AG20443 (cell line): ENCODE measurements at places on chromosomes 5 and 9.

DNA sequence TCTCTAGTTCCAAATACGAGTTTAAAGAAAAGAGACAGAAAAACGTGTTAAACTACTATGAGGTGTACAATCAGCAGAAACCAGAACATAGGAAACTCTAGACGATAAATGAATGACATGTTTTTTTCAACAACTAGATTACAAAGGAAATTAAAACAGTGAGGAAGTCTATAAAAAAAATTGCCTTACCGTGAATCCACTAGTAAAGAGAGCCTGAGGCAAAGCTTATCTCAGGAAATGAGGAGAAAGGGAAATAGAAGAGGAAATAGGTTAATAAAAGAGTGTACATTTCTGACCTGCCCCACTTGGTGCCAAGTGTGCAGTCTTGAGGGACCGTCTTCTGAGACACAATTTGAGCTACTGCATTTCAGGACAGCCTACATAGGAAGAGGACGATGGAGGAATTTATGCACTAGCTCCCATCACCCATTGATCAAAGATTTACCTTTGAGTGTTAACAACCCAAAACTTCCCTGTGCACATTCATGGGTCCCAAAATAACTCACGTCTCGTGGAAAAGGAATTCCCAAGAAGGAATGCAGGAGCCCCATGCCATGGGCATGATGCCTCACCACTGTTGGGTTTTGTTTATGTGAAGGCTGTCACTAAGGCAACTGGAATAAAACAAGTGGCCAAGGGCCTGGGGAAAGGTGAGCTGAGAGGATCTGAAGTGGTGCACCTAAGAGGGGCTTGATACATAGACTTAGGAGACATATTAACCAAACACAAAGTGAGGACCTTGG is 53.6 kb upstream of the SLC1A3 start:
- no peak for DNase-seq

- DNase-seq = peak; percentile 99
Measured at GRCh38 chr9:136807281-136808074, at the start of gene RABL6. Gene RABL6, plus strand, starts transcription at chr9:136807948. Its CDS starts 249 bp downstream, at chr9:136808197.

DNA sequence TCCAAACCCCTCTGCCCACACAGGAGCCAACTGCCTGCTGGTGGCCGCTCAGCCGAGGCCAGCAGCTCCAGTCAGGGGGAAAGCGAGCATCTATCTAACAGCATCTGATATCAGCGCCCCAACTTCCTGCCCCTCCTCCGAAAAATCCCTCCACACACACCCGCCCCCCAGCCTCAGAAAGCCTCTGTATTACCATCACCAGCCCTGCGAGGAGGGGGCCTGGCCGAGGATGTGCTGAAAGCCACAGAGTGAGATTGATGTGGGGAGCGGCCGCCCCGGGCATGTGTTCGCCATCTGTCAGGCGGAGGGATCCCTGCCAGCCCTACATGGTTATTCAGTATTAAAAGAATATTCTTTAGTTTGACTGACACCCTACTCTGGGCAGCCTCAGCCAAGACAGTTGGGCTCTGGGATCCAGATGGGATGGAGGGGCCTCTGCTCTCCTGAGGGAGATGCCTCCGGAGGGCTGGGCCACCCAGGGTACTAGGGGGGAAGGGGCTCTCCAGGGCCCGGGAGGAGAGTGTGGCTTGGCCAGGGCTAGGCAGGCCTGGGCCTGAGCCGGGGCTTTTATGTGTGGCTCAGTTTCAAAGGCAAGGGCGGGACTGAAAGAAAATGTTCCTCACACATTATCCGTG is 98.0 kb downstream of the HSD17B3 start:
- peak; percentile 35 for DNase-seq

- DNase-seq = no peak
Measured at GRCh38 chr5:151070449-151070848, 10.4 kb downstream of the TNIP1 start.

DNA sequence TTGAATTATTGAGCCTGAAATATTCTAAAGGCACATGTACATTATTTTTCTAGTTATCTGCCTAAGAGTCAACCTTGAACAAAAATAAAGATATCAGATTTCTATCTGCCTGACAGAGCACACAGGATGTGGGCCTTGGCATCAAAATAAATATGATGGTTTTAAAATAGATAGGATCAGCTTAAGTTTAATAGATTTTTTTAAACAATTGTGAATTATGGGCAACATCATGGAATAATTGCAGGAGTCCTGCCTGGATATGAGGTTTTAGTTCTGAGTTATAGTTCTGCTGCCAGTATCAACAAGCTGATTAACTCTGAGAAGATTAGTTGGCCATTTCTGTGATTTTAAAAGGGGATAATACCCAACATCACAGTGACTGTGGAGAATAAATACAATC is 107.0 kb upstream of the PCA3 start:
- no peak for DNase-seq

- peak; percentile 39 for DNase-seq
Measured at GRCh38 chr9:2158111-2158610, 143.0 kb downstream of the SMARCA2 start.

DNA sequence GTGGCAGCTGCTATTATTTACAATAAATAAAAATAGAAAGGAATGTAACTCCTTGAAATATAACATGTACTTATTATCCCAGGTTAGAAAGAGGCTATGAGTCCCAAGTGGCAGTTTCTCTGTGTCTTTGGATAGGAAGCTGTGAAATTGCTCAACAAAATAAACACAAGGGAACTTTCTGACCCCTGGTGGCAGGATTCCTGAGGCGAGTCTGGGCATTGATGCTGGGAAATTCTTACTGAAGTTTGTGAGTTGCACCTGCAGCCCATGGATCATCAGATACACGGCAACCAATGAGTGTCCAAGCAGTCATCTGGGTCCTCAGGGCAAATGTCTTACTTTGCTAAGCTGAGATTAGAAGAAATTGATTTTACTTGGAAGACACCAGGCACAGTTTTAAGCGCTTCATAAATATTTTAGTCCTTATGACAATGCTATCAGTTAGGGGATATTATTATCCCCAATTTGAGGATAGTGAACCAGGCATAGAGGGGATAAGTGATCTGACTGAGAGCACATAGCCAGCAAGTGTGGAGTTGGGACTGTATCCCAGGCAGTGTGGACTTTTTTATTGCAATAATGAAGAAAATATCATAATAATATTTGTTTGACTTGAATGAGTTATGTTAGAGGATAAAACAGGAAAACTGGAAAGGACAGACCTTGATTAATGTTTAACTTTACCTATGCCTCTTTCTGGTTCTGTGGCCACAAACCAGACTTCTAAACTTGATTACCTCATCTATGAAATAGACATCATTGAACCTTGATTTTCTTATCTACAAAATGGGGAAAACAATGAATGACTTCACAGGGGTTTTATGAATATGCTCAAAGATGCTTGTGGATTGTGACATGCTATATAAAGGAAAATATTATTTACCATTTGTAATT is 265.5 kb upstream of the ADAMTSL1 start:
- DNase-seq = peak; percentile 61

DNA sequence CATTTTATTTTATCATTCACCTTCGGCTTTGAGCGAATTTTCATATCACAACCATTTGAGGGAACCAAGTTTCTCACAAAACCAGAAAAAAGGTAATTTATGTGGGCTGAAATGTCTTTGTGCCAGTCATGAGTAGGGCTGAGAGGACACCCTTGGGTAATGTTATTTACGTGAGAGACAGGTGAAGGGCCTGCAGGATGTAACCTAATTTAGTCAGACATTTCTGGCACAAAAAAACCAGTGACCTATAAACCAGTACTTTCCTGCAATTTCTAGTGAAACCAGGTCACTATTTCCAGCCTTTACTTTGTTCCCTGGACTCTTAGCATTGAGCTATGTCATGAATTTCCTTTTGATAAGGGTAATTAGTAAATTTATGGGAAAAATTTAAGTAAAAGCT is 17.2 kb upstream of the CCDC112 start:
- no peak for DNase-seq

DNA sequence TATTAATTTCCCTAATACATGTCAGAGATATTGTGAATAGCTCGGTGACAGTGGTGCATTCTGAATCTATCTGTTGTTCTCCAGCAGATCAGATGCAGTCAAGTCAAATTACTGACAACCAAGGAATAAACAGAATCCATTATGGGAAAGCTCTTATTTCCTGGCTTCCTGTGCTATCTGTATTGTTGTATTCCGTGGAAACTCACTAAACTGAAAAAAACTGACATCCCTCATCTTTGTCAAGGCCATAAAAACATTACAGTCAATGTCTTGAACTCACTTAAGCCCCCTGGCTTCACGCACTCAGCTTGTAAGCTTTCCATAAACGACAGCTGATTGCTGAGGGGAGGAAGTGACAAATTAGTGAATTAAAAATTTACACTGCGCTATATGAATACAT is 245.9 kb downstream of the CTNND2 start:
- DNase-seq = no peak

DNA sequence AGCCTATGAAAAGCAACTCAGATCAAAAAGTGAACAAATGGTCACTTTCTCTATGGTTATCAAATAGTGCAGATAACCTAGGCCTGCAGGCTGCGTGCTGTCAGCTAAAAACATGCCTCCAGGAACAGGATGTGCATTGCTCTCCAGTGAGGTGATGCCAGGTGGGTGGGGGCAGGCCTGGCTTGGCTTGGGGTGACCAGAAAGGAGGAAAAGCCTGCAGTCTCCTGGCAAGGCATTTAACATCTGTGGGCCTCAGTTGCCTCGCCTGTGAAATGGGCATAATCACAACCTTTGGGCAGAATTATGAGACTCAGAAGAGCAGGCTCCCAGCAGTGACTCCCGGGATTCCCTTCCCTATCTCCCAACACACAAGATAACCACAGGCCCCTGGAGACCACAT is 135.9 kb downstream of the COL23A1 start:
- no peak for DNase-seq

GRCh38 chr5:78507531-78507930 is 141.0 kb downstream of the LHFPL2 start:
- DNase-seq = no peak

GRCh38 chr5:129591508-129592160 is 131.5 kb downstream of the ADAMTS19 start:
- no peak for DNase-seq

GRCh38 chr5:56130664-56131063 is 102.5 kb downstream of the ANKRD55 start:
- no peak for DNase-seq

DNA sequence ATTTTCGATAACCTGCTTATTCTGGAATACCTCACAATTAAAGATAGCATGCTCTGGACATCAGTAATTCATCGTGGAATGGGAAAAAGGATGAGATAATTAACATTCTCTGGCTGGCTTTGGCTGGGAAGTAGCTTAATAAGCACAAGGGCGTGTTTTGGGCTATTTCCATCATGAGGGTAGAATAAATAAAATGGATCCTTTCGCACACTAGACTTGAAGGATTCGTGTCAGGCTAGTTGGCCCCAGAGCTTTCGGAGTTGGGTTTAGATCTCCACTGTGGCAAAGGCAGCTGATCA is 151.2 kb upstream of the ADRA1B start:
- peak; percentile 59 for DNase-seq

- DNase-seq = no peak
Measured at GRCh38 chr5:135158314-135158697, 124.3 kb upstream of the PITX1 start.

DNA sequence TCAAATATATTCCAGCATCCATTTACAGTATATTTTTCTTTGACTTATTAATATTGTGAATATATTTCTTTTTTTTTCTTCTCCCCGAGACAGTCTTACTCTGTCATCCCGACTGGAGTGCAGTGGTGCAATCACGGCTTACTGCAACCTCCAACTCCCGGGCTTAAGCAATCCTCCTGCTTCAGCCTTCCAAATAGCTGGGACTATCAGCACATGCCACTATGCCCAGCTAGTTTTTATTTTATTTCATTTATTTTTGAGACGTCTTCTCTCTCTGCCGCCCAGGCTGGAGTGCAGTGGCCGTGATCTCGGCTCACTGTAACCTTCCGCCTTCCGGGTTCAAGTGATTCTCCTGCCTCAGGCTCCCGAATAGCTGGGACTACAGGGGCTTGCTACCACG is 7.4 kb upstream of the GLIPR2 start:
- DNase-seq = no peak

DNA sequence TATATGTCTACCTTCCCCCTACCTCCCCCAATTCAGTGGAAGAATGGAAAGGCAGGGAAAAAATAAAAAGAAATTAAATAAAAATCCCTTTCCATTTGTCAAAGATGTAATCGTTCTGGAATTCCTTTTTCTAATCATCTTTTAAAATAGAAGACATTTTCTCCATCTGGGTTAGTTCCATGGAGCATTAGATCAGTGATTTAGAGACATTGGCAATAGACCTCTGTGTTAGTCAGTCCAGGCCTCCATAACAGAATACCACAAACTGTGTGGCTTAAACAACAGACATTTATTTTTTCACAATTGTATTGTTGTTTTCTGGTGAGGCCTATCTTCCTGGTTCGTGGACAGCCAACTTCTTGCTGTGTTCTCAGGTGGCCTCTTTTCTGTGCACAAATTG is 516.6 kb upstream of the DAB2 start:
- DNase-seq = peak; percentile 14

DNA sequence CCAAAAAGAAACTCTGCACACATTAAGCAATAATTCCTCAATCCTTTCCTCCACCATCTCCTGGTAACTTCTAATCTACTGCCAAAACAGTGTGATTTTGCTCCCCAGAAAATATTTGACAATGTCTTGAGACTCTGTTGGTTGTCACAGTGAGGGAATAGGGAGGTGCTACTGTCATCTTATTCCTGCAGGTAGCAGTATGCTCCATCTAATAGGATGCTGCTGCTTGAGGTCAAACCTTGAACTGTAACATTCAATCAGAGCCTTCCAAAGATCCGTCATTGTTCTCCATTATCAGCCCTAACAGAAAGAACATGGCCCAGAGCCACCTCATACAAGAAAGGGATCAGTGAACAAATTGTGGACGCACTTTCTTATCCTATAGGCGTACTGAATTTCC is 514.7 kb upstream of the GRIN3A start:
- no peak for DNase-seq

- no peak for DNase-seq
Measured at GRCh38 chr9:73137286-73137899, 14.3 kb upstream of the ANXA1 start.

- DNase-seq = no peak
Measured at GRCh38 chr9:72139226-72139625, 10.0 kb upstream of the GDA start.

GRCh38 chr5:134451936-134452505 is 40.3 kb upstream of the CDKN2AIPNL start:
- peak; percentile 91 for DNase-seq

DNA sequence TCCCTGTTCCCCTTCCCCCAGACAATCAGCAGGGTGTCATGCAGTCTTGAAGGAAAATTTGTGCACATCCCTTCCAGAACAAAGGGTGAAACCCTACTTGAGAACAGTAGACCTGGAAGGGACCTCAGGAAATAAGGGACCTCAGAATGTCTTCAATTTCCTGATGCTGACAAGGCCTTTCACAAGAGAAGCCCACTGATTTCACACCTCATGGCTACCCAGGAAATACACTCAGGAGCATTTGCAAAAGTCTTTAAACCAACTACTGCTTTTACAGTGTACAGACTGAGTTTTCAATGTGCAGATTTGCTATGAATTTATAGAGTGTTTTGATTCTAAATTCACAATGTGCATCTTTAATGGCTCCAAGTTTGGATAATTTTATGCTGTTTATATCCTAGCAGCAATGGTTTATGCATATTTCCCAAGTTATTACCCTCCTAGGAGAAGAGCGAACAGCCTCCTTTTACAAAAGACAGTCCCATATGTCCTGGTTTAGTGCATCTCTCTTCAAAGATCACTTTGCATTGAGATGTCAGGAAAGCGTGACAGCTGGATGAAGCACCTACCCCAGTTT is 74.8 kb downstream of the GALNT10 start:
- no peak for DNase-seq

GRCh38 chr5:28388428-28388827 is 1350.0 kb upstream of the CDH9 start:
- DNase-seq = no peak

- no peak for DNase-seq
Measured at GRCh38 chr5:72151646-72152045, 44.4 kb downstream of the MAP1B start.
